ENCODE measurements at places on chromosomes 2 and 18. TPM values are rescaled to one million over a fixed set of nuclear protein-coding genes. Genes with fewer than 3 reads are reported as not detected.

GRCh38 chr2:179442206-179442605, 177.6 kb upstream of the SESTD1 start:
- DNase-seq: no peak

DNA sequence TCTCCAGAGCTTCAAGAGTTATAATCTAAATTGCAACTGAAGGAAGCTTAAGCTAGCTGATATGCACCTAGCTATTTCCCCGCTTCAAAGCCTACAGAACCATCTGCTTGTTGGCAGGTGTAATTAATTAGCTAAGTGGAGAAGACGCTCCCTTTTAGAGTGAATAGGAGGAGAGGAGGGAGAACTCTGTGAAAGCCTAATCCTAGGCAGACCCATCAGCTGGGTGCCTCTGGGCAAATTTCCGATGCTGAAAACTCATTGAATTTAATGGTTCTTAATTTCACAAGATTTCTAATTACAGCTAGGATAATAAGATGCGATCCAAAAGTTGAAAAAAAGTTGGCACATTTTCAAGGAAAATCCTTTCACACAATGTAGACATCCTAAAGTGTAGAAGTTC, 735.9 kb downstream of the ERBB4 start:
- no peak for DNase-seq

Gene MORN2
- 15.3 TPM for total RNA-seq

DNA sequence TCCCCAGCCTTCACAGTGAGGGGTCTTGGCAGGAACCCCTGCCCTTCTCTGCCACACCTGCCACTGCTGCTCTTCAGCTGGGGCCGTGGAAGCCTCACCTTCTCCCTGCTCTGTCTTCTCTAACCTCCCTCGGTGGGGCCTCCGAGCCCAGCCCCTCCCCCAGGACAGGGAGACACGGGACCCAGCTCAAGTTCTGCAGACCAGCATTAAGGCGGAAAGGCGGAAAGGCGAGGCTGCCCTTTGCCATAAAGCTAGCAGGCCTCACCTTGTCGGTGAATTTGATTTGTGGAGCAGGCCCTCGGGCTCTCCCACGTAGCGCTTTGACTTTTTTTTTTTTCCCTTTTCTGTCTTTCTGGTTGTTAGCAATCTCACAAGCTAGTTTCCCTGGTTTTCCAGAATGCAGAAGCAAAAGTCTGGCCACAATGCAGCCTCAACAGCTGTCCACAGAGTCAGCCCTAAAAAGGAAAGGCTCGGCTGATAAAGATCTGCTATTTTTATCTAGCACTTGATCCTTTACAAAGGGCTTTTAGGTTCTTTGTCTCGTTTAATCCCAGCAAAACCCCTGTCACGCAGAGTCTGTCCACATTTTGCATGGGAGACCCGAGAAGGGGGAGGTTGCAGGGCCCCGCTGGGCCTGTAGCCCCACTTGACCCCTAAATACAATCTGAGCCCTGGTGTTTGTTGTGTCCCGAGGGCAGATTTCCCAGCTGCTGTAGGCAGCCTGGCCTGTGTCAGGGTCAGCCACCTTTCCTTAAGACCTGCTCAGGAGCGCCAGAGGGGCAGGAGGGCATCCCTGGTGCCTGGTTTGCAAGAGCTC, 6.0 kb downstream of the ITM2C start:
- no peak for DNase-seq

DNA sequence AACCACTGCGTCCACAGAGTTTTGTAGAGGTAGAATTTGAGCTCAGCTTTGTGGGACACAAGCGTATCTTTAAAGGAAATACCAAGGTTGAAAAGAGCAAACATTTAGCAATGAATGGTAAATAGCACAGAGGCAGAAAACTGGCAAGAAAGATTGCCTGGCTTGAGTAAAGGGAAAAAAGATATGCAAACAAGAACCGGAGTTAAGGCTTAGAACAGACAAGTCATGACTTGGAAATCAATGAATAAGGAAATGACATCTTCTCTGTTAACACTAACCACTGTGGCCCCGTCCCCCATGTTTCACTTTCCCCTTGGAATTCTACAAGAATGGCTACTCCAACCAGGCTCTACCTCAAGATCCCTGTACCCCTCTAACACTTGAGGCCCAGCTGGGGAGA, 3.8 kb downstream of the STAM2 start:
- DNase-seq: peak; percentile 53

DNA sequence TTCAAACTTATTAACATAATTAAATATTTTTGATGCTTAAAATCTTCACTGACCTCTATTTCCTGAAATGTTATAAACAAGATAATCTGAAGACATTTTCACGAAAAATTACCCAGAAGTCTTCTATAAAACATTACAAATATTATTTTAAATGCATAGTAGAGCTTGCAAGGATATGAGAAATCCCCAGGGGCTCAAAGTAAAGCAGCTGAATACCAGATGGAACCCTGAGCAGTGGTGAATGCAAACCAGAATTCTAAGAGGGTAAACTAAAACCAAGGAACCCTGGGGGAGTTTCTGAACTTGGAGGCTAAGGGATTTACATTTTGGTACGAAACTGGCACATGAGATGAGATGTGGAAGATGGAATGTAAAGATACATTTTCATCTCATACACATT, 83.6 kb downstream of the FSHR start:
- no peak for DNase-seq

Gene TBC1D8
- total RNA-seq: 19.0 TPM
